CD8-positive, alpha-beta memory T cell (primary cell): ENCODE measurements at places on chromosomes 5 and 9.

DNA sequence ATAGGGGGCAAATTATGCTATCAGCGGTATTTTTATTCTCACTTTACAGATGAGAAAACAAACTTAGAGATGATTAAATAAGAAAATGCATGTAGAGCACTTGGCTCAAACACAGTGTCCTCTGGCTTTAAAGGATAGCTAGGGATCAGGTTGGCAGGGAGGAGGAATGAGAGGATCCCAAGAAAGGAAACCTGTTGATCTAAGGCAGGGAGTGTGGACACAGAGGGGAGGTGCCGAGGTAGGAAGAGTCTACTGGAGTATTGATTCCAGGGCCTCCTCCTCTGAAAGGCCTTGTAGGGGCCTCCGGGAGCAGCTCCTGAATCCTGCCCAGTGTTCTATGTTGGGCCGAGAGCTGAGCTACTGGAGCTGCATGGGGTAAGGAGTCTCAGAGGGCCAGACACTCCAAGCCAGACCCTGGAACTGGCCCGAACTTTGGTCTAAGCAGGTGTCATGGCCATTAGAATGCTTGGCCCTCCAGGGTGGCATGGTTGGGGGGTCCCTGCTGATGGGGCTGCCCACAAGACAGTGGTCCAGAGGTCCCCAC is 30.4 kb upstream of the TCF7 start:
- DNase-seq: no peak

DNA sequence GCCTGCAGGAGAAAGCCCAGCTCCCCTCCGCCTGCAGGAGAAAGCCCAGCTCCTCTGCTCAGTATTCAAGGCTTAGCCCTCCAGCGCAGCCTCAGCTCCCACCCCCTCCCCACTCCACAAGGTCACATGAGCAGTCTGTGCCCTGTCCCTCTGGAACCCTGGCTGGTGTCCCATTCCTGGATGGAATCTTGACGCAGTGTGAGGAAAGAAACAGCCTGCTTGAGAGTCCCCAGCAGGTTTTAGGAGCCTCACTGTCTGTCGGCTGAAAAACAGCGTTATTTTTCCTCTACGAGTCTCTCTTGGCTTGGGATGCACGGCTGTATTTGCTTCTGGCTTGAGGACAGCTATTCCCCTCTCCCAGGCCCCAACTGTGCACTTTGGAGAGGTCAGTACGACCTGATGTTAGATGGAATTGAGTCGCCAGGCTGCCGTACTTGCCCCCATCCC is 210.1 kb upstream of the TRIM32 start:
- DNase-seq: no peak

GRCh38 chr5:128224336-128224735 is 140.8 kb downstream of the SLC12A2 start:
- DNase-seq: no peak

DNA sequence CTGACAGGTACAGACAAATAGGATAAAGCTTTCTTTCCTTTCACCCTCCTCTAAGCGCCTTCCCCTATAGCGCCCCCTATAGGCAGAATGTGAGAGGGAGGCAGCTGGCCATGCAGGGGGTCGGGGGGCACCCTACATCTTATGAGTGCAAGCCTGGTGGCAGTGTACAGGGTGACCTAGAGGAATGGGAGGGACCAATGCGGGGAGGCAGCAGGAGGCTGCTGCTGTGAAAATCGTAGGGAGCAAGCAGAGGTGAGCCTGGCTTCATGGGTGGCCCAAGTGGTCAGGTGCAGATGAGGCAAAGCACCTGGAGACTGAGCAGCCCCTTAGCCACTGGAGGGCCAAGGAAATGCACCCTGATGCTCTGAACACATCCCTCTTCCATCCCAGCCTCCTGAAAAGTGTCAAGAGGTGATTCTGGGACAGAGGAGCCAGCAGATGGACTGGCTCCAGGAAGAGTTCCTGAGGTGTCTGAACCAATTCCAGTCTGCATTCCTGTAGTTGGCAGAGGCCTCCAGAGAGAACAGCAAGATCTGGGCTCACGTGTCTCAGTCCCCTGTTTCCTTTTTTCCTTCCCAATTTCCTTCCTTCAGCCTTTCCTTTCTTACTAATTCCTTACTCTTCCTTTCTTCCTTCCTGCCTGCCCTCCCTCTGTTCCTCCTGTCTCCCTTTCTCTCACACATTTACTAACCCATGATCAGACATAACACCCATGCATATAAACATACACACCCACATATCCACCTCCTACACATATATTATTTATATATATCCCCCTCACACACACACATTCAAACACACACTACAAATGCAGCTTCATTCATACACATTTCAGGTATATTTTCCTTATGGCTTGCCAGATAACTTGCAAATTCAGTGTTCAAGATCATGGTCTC is 32.8 kb upstream of the GALNT10 start:
- no peak for DNase-seq

- no peak for DNase-seq
These were observed 2.1 kb downstream of the ZNF346 start for GRCh38 chr5:177024559-177024958.

GRCh38 chr9:88781628-88782391 is 209.5 kb upstream of the S1PR3 start:
- DNase-seq: no peak

- DNase-seq: no peak
These were observed 528.1 kb upstream of the KLF4 start for GRCh38 chr9:108017671-108018070.

DNA sequence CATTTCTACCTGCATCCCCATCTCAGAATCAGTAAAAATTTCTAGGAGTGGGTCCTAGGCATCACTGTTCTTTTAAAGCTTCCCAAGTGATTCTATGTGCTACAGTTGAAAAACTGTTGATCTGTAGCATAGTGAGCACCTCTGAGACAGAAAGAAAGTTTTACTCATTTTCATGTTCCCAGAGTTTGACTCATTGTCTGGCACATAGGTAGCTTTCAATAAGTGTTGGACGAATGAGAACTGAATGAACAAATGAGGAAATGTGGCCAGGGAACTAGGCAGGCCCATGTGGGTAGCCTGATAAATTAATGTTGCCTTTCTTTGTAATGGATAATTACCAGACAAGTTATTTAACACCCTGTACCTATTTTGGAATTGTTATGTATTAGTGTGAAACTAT is 33.8 kb downstream of the RNF180 start:
- no peak for DNase-seq

DNA sequence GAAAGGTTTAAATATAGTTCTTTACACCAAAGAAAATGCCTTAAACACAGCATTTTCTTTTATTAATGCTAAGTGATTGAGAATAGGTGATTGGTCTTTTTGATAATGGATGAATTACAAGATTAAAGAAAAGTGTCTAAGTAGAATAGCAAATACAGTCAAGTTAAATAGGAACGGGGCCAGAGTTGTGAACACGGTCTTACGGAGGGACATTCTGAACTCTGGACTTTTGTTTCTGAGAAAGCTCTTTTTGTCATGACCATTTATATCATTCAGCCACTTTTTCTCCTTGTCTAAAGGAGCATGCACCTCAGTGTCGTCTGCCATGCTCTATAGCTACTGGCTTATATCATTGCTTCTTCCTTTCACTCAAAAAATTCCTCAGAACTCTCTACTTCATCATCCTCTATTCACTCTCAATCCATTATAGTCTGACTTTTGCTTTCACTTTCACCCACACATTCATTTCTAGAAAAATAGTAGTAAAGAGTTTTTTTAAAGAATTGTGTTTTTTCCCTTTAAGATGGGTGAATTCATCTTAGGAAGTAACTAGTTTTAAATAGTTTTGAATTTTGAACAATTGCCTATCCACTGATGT is 263.0 kb upstream of the FBXL7 start:
- no peak for DNase-seq

DNA sequence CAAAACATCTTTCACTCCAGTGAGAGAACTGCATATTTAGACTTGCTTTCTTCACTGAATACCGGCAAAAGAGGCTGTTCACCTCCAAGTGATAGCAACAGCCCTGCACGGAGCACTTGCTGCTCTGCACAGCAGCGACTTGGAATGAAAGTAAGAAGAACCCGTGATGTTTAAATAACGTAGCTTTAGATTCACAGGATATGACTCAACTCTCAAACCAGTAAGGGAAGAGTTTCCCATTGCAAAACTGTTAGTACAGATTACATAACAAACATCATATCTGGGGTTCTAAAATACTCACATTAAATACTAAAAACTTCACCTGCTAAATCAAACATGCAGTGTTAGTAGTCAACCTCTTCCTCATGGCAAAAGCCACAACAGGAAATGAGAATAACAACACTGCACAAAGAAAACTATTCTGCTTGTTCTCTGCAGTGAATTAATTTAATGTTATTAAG is 203.4 kb downstream of the MCTP1 start:
- DNase-seq: no peak

DNA sequence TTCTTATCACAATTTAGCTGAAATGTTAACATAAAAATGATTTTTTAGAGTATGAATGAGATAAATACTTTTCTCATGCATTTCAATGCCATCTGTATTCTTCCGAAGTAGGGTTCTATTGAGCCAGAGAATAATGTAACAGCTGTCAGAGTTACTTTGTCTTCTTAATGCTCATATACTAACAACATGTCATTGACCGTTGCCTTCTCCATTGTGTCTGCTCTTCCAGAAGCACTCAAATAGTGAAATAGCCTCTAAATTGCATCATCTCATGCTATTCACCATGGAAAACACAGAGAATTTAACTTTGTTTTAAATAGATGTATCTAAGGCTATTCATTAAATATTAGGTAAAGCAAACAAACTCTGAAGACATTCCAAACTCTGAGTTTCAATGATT is 1875.9 kb upstream of the CDH9 start:
- DNase-seq: no peak

DNA sequence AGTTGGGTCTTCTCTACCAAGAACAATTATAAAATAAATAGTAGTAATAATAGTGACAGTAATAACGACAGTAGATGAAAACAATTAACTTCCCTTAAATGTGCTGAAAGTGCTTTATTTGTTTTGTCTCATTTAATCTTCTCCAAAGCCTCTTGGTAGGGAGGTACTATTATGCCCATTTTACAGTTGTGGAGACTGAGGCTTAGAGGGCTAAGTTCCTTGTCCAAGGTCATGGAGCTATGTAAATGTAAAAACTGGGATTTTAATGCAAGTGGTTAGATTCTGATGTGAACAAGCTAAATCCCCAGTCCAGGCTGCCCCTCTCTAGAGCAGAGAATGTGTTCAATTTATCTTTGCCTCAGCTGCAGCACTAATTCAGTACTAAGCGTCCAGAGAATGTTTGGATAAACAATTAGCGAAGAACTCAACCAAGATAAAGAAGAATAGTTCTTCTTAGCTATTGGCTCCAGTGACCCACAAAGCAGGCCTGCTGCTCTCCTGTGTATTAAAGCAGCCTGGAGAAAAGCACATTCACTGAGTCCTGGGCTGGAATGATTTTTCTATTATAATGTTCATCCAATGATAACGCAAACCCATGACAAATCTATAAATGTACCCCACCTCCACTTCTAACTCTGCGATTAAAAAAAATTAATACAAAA is 68.8 kb downstream of the NPR3 start:
- DNase-seq: no peak

GRCh38 chr5:67971223-67971830 is 244.2 kb upstream of the PIK3R1 start:
- DNase-seq: no peak

DNA sequence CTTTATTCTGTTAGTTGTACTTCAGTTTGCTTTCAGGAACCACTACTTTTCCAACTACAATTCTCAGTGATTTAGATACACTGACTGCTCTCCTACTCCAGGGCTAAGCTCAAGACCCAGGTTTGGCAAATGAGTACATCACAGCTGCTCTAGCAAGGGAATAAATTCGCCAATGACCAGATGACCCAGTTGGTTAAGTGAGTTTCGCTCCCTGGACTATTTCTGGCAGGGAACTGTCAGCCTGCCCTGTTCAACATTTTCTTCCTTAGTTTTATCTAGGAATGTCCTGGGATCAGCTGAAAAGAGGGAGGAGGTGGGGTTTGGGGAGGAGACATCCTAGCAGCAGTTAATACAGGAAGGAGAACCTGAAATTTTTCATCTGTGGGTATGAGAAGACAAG is 6.4 kb upstream of the STARD4 start:
- DNase-seq: no peak

GRCh38 chr5:151002250-151002649 is 18.1 kb upstream of the GPX3 start:
- DNase-seq: no peak

- DNase-seq: no peak
These were observed 50.1 kb downstream of the COL27A1 start for GRCh38 chr9:114205171-114206015.

- DNase-seq: no peak
These were observed 48.4 kb downstream of the STX17 start for GRCh38 chr9:99954819-99955218.

DNA sequence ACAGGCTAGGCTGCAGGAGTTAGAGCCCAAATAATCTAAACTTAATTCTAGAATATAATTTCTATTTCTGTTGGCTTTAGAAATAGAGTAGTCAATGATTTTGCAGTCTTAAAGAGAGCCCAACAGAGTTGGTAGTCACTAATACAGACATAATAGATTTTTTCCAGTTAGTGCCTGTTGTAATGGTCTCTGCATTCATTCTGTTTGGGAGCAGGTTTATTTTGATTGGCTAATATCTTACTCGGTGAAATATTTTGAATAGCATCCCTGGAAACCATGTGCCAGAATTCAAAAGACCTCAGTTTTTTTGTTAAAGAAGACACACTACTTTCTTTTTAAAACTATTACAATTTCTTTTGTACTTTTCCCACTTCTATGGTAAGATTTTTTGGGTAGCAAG is 107.2 kb downstream of the RASGRF2 start:
- no peak for DNase-seq

DNA sequence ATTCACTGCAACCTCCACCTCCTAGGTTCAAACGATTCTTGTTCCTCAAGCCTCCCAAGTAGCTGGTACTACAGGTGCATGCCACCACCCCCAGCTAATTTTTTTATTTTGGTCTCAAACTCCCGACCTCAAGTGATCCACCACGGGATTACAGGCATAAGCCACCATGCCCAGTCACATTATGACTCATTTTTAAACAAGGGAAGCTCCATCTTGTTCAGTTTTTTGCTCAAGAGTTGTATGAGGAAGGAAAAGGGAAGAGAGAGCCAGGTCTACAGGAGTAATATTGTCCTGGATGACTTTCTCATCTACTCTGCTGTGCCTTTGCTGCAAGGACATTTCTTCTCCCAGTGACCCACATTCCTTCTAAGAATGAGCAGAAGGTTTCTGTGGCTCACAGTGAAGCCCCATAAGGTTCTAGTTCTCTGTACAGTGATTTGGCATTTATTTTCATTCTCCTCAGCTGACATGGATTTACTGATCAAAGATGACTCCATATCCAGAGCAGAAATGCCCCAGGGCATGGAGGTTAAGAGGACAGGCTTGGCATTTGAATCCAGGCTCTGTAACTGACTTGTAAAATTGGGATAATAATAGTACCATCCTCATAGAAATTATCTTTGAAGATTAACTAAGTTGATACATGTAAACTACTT is 153.5 kb downstream of the CDH6 start:
- DNase-seq: no peak

- no peak for DNase-seq
These were observed 17.7 kb downstream of the TMEM252 start for GRCh38 chr9:68522954-68523353.

DNA sequence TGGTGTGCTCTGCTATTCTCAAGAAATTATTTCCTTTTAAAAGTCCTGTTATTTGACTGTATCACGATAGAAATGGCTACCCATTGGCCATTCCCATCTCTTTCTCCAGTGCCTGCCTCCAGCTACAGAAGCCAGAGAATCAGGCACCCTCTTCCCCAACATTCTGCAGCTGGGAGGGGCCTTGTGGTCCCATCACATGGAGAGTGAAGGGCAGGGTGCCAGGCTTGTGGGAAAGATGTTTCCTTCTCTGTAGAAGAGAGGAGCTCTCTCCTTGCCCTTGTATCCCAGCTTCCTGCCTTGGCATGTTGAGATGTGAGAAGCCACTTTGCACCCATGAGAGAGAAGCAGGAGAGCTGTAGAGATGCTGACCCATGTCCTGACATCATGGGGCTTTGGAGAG is 465.0 kb downstream of the MTRR start:
- DNase-seq: no peak
